ENCODE measurements at places on chromosomes 13 and 19.

- DNase-seq = no peak
These were observed 170.2 kb downstream of the TEX29 start for GRCh38 chr13:111490611-111491010.

DNA sequence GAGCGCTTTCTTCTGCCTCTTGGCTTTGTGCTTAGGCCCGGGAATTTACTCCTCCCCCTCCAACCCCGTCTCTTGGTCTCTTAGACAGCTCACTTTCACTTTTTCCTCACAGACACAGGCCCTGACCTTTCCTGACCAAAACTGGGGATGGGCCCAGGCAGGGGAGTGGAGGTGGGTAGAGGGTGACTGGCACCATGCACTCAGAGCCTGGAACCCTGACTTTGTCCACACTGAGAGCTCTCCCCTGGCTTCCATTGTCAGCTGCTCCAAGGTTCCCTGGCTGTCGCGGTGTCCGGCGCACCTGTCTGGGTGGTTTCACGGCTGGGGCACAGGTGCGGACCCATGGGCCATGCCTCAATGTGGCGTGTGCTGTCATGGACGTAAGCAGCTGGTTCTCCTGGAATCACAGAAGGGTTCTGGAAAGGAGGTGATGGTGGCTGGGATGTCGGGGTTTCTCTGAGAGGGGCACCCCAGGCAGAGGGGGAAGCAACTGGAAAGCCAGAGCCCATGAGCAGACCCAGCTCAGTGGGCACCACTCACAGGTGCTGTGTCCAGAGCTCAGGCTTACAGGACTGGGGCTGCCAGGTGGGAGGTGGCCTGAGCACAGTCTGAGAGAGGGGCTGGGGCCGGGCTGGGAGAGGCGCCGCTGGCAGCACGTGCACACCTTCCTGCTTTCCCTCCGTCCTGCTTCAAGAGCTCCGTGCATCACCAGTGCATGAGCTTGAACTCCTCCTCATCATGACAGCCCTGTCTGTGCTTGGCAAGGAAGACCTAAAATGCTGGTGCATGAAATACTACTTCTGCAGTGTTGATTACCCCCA lies 28.0 kb upstream of the C1QTNF9 start:
- DNase-seq = no peak

DNA sequence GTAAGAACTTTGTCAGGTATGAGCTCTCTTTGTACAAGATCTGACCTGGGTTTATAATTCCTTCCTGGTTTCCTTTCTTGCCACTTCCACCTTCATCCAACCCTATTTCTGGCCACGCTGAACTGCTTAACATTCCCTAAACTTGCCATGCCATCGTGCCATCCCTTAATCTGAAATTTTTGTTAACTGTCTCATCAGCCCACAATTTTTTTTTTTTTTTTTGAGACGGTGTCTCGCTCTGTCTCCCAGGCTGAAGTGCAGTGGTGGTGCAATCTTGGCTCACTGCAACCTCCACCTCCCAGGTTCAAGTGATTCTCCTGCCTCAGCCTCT lies 144.6 kb downstream of the GGACT start:
- no peak for DNase-seq

DNA sequence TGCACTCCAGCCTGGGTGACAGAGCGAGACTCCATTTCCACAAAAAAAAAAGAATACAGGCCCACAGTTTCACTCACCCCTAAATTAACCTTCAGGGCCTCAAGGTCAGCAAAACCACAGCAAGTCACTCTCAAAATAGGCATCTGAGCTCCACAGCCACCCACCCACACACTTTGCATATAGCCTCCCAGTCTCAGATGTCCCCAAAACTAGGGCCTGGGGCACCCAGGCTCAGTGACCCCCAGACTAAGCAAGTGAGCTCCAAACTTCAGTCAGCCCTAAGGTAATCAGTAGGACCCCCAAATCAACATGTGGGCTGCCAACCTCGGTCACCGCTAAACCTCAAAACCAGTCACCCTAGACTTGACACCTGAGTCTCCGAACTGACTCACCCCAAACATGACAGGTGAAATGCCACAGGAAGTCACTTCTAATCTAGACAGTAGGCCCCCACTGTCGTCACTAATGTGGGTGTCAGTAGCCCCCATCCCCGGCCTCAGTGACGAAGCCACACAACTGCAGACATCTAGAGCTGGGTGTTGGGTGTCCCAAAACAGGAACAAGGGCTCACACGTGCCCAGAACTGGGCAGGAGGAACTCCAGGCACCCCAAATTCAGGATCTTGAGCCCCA lies 13.9 kb downstream of the RABAC1 start:
- no peak for DNase-seq

GRCh38 chr19:49361438-49362047 lies 673 bp downstream of the TEAD2 start:
- no peak for DNase-seq

DNA sequence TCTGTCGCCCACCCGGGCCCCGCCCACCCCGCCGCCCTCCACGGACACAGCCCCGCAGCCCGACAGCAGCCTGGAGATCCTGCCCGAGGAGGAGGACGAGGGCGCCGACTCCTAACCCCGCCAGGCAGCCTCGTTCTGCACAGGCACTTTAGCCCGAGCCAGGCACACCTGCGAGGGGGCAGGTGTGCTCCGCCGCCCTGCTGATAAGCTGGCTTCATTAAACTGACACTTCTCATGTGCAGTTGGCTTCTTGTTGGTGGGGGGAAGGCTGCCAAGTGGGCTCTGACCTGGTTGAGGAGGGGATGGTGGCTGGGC lies 8.2 kb downstream of the IL4I1 start:
- peak; percentile 45 for DNase-seq

DNA sequence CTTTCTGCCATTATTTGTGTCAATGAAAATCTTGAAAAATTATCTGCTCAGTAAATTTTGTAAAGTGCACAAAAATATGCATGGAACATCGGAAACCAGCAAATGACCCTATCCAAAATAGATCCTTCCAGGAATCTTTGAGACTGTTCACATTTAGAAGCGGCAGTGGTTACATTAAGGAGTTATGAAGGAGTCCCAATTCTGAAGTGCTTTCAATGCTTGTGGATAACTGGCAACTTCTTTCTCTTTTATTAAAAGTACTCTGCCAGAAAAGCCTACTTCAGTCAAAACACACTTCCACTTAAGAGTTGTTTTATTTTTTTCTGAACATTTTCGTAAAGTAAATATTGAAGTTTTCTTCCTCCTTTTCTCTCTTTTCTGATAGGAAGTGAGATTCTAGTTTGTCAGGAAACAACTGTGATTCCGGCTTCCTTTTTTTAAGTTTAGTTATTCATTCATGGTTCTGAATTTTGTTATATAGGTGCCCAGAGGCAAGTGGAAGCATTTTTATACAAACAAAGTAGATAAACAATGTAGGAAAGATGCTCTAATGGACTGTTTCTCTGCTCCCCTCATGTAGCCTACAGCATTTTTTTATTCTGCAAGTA lies 83.5 kb downstream of the PCDH9 start:
- no peak for DNase-seq

GRCh38 chr13:111875915-111876314 lies 191.0 kb upstream of the SOX1 start:
- no peak for DNase-seq

- DNase-seq = no peak
These were observed 3.3 kb upstream of the KLK15 start for GRCh38 chr19:50836543-50837195.

GRCh38 chr19:48878196-48879024 lies 6.2 kb downstream of the PPP1R15A start:
- DNase-seq = no peak

DNA sequence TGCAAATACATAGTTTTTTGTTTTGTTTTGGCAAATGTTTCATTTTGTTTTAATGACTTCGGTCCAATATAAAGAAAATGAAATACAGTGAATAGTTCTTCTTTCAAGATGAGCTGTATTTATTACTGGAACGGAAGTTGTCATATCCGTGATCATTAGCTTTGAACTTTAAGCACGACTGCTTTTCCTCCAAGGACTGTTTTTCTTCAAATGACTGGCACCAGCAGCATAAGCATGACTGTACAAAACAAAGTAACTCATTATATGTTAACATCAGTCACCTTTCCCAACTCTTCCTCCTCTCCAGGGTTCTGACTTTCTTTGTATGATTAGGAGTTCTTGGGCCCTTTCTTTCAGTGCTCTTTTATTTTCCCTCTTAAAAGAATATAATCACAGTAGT lies 20.5 kb downstream of the EDNRB start:
- no peak for DNase-seq

DNA sequence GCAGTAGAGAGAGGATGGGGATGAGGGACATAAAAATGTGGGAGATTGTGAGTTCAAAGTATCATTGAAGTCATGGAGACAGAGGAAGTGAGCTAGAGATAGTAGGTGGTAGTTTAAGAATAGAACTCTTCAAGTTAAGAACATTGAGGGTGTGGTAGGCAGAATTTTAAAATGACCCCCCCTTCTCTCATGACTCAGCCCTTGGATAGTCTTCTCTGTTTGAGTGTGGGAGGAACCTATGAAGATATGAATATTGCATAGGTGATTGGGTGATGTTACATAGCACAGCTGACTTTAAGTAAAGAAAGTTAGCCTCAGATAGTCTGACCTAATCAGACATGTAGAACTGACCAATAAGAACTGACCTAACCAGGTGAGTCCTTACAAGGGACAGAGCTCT lies 418.6 kb downstream of the FOXO1 start:
- no peak for DNase-seq

GRCh38 chr13:95477187-95477586 lies 75.3 kb upstream of the CLDN10 start:
- no peak for DNase-seq

DNA sequence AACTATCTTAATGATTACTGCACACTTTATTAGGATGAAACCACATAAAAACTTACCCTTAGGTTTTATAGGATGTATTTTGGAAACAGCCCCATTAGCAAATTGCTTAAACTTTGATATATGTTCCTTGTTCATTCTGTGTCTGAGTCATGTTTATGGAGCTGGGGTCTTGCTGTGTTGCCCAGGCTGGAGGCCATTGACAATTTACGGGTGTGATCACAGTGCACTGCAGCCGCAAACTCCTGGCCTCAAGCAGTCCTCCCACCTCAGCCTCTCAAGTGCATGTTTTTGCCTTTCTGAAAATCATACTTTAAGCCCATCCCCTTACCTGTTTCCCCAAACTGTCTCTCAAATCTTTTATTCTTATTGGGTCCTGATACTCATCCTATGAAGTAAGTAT lies 5.2 kb upstream of the CHAMP1 start:
- DNase-seq = no peak

Measured in NCI-H187 (cell line).